ENCODE measurements at places on chromosomes 2 and 18.

DNA sequence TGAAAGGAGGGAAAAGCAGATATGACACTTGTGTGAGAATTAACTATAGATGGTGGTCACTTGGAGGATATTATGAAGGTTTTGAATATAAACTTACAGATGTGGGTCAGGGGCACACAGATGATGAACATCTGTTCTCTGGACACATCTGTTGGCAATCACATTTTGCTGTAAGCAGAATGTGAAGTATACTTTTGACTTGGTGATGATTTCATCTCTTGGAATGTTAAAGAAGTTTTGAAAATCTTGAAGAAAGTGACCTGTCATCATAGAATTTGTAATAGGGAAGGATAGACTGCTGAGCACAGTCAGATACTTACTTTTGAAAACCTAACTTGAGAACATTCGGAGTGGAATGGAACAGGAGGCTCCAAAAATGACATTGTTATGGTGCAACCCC lies 40.2 kb downstream of the PIKFYVE start:
- H3K27me3 ChIP-seq: no peaks in the 10 kb centered on the region
- peaks cover 30% of the 10 kb centered on the region for H3K36me3 ChIP-seq
- peak overlapping the region; percentile 60 for H3K27ac ChIP-seq
- peaks cover 12% of the 10 kb centered on the region for H3K4me1 ChIP-seq
- no peak overlapping the region for H3K4me3 ChIP-seq

GRCh38 chr18:22840606-22841144 lies 92.5 kb upstream of the RBBP8 start:
- no peak for DNase-seq
- H3K4me3 ChIP-seq: no peak overlapping the region
- peaks cover under 1% of the 10 kb centered on the region for H3K36me3 ChIP-seq

- no peak overlapping the region for H3K27ac ChIP-seq
- H3K27me3 ChIP-seq: no peaks in the 10 kb centered on the region
- H3K4me3 ChIP-seq: no peak overlapping the region
- no peak for DNase-seq
- no peaks in the 10 kb centered on the region for H3K36me3 ChIP-seq
Measured at GRCh38 chr2:142825861-142826260, 51.6 kb upstream of the KYNU start.

DNA sequence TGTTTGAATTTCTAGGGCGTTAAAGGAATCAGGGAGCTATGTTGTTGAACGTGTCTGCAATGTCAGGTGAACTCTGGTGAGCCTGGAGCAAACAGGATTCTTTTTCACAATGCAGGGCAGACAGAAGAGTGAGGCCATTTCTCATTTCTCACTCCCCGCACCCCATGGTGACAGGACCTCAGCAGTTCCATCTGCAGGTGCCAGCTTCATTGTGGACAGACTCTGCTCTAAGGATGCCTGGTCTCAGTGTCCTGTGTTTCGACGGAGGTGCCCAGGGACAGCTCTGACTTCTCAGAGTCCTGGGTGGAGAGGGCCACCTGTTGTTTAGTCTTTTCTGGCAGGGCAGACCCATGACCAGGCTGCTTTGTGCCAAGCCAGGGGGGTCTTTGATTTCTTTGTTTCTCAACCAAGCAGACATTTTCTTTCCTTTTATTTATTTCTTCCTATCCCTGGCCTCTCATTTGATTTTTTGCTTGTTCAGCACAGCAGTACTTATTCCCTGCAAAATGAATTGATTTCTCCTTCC lies 201.5 kb downstream of the RNF144A start:
- H3K27ac ChIP-seq: no peak overlapping the region
- H3K4me1 ChIP-seq: no peaks in the 10 kb centered on the region
- peaks cover 2% of the 10 kb centered on the region for H3K36me3 ChIP-seq
- DNase-seq: no peak
- H3K4me3 ChIP-seq: no peak overlapping the region
- H3K27me3 ChIP-seq: peaks cover 5% of the 10 kb centered on the region

GRCh38 chr18:27921392-27921791 lies 255.5 kb downstream of the CDH2 start:
- no peaks in the 10 kb centered on the region for H3K36me3 ChIP-seq
- no peaks in the 10 kb centered on the region for H3K27me3 ChIP-seq
- no peak overlapping the region for H3K27ac ChIP-seq

Data from memory B cell (primary cell).